Stimulated activated CD4-positive, alpha-beta T cell treated with anti-CD3 and anti-CD28 coated beads, Interleukin-2, amount 100 ng/mL, for 4 hours (primary cell): ENCODE measurements at places on chromosomes 2 and 18.
A peak's percentile ranks its signal among the peaks of the same experiment; 100 is the strongest.

- DNase-seq, result no peak
These were observed 19.2 kb downstream of the DTNA start for GRCh38 chr18:34729264-34729663.

DNA sequence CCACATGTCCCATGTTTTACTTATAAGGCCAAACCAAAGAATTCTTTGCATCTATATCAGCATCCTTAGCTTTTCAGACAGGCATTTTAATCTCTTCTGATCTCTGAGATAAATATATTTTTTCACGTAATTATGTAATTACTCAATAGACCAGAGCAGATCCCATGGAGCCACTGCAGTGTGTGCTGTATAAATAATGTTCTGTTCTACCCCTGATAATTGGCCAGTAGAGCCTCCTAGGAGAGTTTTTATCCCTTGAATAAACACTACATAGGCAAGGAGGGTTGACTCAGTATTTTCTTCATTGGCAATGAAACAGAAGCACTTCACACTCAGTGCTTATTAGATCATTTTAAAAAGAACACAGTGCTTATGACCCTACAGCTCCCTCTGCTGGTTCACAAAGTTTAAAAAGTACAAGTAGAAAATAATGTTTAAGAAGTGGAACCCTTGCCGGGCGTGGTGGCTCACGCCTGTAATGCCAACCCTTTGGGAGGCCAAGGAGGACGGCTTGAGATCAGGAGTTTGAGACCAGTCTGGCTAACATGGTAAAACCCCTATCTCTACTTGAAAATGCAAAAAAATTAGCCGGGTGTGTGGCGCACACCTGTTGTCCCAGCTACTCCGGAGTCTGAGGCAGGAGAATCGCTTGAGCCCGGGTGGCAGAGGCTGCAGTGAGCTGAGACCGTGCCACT lies 91.9 kb downstream of the PPP1R1C start:
- no peak for DNase-seq

DNA sequence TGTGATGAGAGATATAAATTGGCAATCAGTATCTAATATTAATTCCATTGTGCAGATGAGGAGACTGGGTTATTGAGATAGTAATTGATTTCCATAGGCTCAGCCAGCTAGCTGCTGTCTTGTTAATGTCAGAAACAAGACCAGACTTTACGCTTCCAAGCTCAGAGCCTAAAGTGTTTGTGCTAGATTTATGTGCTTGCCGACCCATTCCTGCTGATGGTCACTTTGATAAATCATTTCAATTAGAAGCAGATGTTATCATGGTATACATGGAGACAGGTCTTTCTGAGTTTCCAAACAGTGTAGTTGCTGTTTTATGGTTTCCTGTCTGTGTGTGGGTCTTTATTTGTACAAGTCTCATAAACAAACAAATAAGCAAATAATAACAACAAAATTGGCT lies 92.8 kb downstream of the AQP4 start:
- DNase-seq, result no peak

- DNase-seq, result no peak
These were observed 227.6 kb downstream of the DYSF start for GRCh38 chr2:71680925-71681324.

- peak; percentile 6 for DNase-seq
These were observed 23.3 kb upstream of the ROCK1 start for GRCh38 chr18:21134895-21135294.

DNA sequence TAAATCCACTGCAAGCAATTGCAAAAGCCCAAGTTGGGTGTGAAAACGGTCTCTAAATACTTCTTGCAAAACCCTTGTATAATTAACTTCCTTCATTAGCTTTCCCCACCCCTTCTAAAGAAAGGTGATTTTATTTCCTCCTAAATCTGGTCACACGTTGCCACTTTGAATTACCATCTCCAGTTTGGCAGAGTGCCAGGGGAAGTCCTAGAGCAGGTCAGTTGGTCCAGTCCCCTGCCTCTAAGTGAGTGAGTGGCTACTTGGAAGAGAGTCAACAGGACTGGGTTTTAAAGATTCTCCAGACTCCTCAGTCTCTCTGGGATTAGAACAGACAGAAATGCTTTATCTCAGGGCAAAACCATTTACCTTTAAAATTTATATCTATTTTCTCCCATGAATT lies 18.7 kb upstream of the LYPD6B start:
- no peak for DNase-seq

DNA sequence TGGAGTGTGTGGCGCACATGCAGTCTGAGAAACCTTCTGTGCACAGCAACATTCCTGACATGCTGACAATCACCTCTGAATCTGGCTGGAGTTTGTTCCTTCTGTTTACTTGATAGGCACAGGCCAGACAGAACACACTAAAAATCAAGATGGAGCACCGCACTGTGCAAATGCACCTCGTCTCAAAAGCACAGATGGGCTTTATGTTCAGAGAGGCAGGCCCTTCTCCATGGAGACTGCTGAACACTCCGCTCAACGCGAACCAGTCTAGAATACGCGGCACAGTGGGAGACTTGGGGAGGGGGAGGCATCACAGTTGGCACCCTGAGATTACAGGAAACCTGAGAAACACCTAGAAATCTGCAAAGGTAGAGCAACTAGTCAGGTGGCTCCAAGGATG lies 58.4 kb upstream of the DNMT3A start:
- no peak for DNase-seq
